Forelimb muscle (tissue), 1 donor: ENCODE measurements at places on chromosomes 16 and 17. TPM values are rescaled to one million over a fixed set of nuclear protein-coding genes. Genes with fewer than 3 reads are reported as not detected.

Gene CCL23
- polyA plus RNA-seq = not detected

Gene GLIS2
- polyA plus RNA-seq = 22.9 TPM

Gene RDM1
- 0.28 TPM for polyA plus RNA-seq

Gene ARHGAP44
- polyA plus RNA-seq = 4.8 TPM

Gene OR1F1
- not detected for polyA plus RNA-seq

Gene CDRT15L2
- polyA plus RNA-seq = not detected

Gene FNDC8
- 0.11 TPM for polyA plus RNA-seq

Gene DBF4B
- polyA plus RNA-seq = 8.2 TPM

Gene GNGT2
- polyA plus RNA-seq = 1.2 TPM

Gene TSPAN10
- polyA plus RNA-seq = 1.2 TPM

Gene SLC46A1
- polyA plus RNA-seq = 7.0 TPM

Gene CARHSP1
- 100 TPM for polyA plus RNA-seq

Gene KCNH4
- not detected for polyA plus RNA-seq

Gene TMIGD1
- polyA plus RNA-seq = not detected

Gene SYNGR3
- polyA plus RNA-seq = 1.4 TPM

Gene VTN
- 0.32 TPM for polyA plus RNA-seq

Gene ELMO3
- polyA plus RNA-seq = 1.1 TPM

Gene CA5A
- polyA plus RNA-seq = 0.11 TPM

Gene PDE6G
- polyA plus RNA-seq = 3.9 TPM

Gene FOXC2
- polyA plus RNA-seq = 0.57 TPM

Gene HNF1B
- polyA plus RNA-seq = not detected

Gene WNT9B
- 0.06 TPM for polyA plus RNA-seq

Gene IRX3
- polyA plus RNA-seq = 16.8 TPM
